ENCODE measurements at places on chromosomes 1 and 21.

DNA sequence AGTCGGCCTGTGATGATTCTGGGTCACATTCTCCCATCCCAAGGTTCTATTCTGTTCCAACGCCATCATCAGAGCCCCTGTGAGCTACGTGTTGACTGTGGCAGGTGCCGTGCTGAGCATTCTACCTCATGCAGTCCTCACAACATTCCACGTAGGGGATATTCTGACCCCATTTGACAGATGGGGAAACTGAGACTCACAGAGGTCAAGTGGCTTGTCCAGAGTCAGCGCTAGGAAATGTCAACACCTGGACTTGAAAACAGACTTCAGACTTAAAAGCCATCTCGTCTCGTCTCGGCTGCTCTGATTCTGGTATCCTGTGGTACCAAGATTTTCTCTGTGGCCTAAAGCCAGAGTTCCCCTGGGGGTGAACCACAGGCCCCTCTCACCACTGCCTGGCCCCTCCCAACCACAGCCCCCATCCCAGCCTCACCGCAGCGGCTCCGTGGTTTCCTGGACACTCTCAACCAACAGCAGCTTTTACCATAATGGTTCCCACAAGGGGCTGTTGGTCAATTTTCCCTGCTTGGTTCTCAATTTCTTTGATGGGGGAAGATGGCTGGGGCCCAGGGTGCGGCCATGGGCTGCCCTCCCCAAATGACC is 39.6 kb downstream of the SDC3 start:
- peak; percentile 27 for DNase-seq

DNA sequence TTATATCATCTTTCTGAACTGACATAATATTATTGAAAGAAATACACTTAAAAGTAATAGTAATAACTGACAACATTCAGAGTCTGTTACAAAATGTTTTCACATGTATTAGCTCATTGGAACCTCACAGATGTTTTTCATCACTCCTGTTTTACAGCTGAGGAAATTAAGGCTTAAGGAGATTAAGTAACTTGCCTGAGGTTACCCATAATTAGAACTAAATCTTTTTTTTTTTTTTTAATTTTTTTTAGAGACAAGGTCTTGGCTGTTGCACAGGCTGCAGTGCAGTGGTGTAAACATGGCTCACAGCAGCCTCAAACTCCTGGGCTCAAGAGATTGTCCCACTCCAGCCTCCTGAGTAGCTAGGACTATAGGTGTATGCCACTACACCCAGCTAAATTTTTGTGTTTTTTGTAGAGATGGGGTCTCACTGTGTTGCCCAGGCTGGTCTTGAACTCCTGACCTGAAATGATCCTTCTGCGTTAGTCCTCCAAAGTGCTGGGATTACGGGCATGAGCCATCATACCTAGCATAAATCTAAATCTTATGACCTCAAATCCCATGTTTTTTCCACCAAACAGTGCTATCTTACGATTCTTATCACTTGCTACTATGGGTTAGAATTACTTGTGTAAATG is 64.7 kb upstream of the MACF1 start:
- no peak for DNase-seq

DNA sequence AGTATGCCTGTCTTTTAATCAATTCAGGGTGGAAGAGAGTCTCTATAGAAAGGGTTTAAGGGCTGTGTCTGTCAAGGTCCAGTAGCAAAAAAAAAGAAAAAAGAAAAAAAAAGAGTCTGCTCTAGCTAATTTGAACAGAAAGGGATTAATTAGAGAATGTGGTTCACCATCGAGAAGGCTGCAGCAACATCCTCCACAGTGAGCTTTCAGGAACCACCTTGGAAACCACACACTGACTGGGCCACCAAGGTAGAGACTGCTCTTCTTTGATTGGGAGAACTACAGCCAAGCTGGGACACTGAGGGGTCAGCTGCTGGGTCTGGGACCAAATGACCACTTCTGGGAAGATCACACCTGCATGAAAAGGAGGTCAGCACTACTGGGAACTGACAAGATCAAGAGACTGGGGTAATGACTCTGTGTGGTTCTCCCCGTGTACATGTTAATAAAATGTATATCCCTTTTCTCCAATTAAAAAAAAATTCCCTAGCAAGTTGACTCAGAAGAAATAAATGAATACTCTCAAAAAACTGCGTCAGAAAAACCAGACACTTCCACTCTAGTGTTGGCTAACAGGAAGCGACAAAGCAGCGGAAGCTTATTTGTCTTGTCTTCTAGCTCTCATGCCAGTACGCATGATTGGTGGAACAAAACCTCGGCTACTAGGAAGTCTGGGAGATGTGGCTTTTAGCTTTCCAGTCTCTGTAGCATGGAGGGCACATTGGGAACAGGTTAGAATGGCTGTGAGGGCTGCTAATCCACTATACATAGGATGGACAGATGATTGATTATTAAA is 60.0 kb upstream of the IVNS1ABP start:
- DNase-seq = no peak

GRCh38 chr1:64878090-64878489 is 88.3 kb downstream of the JAK1 start:
- DNase-seq = no peak

DNA sequence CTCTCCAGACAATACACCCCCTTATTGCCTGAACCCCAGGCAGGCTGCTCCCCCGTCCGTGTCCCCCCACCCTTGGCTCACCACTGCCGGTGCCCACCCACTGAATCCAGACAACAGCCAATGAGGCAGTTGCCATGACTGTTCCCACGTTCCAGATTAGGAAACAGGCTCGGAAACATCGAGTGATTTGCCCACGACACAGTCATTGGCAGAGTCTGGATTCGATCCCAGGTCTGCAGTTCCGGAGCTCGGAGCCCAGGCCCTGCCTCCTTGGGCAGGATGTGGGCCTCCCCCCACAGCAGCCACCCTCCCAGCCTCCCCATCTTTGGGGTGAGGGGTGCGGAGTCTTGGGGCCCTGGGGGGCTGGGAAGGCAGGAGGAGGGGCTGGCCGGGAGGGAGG is 20.3 kb upstream of the CLSTN1 start:
- no peak for DNase-seq

GRCh38 chr1:197180252-197180878 is 33.9 kb upstream of the ASPM start:
- no peak for DNase-seq

DNA sequence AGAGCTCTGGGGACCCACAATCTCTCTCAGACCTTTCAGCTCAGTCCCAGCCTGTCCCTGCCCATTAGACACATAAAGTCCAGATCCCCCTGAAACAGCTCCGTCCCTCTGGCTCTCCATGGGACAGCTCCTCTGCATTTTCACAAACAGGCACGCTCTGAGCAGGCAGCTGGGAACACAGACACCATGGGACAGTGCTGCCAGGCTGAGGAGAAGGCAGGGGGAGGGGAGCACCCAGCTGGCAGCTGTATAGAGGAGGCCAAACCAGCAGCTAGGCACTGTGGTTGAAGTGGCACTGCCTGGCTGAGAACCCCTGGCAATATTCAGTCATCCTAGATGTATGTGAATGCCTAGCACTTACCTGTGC is 2.0 kb downstream of the TMEM63A start:
- no peak for DNase-seq

GRCh38 chr1:112761714-112762480 is 46.8 kb upstream of the PPM1J start:
- no peak for DNase-seq

DNA sequence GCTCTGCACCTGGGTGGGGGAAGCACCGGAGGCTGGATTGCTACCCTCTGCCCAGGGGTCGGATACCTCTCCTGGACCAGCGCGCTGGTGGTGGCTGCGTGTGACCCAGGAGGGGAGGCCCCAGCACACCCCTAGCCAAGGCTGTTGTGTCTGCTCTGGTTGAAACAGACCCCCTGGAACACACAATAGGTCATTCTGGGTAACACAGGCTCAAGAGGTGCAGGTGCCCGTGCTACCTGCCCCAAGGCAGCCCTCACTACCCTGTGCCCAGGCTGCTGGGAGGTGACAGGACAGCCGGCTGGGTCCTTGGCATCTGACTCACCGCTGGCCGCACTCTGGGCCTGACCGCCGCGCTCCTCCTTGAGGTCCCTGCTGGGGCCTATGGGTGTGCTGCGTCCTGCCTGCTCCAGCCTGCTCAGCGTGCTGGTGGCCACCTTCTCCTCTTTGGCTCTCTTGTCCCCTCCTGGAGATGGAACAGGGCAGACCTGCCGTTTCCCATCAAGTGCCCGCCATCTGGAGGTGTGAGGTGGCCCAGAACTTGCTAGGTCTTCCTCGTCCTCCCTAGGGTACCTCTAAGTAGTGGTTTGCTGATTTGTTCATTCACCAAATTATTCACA is 30.0 kb downstream of the ZBTB17 start:
- DNase-seq = no peak

DNA sequence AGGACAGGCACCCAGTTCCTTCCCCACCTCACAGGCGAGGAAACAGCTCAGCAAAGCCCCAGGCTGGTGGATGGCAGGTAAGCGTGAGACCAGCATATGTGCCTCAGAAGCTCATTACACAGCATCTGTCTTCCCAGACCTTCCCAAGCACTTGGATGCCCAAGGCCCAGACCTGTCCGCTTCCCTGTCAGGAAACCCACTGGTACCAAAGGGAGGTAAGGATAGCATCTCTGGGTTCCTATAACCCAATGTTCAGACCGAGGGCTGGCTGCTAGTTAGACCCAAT is 3.3 kb downstream of the POFUT2 start:
- DNase-seq = no peak

DNA sequence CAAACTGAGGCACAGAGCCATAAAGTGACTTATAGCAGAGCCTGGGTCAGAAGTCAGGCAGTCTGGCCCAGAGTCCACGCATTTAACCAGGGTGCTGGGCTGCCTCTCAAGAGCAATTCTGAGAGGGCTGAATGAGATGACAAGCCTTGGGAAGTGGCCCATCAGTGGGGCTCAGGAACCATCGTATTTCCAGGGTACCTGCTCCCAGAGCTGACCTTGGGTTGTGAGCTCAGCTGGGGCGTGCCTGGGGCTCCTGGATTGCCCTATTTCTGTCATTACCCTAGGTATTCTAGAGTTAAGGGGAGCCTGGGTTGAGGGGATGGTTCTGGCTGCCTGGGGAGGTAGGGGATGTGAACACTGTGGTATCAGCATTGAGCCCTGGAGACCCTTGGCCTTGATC is 49.4 kb downstream of the LGR6 start:
- no peak for DNase-seq

DNA sequence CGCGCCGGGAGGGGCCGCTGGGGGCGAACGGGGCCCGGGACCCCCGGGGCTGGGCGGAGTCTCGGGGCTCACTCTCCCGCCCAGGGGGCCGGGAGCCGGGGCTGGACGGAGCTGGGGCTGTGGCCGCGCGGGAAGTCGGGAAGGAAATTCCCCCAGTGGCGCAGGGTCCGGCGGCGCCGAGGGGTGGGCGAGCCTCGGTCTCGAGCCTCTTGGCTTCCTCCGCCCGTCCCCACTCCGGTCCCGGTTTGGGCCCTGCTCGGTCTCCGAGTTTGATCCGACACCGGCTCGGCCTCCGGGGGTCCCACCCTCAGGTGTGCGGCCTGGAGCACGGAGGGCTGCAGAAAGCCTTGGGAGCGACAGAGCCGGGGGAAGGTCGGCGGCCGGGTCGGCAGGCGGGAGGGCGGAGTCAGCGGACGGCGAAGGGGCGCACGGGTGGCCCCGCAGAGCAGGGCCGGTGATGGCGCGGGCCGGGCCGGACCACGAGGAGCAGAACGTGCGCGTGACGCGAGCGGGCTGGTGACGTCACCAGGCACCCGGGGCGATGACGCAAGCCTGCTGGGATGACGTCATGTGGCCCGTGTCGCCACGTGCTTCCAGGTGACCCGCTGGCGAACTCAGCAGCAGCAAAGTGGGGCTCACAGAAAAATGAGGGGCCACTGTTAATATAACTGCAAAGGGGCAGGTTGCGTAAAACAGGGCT is 610 bp upstream of the HES4 start:
- peak; percentile 71 for DNase-seq

- no peak for DNase-seq
Measured at GRCh38 chr1:23922321-23922943, 9.3 kb upstream of the CNR2 start.

DNA sequence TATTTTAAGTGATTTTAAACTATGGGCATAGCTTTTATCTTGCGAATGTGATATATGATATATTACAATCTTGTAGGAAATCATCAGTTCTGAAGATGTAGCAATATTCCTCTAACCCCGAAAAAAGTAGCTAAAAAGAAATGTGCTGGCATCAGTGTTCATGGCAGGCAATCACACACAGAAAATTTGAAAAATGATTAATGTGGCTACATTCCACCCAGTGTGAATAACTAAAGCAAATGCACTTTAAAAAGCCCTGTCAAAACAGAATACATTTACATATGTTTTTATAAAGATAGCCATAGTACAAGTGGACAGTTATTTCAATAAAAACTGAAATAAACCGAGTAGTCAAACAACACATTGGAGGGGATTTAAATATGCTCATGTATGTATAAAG is 260.2 kb downstream of the HHAT start:
- no peak for DNase-seq

DNA sequence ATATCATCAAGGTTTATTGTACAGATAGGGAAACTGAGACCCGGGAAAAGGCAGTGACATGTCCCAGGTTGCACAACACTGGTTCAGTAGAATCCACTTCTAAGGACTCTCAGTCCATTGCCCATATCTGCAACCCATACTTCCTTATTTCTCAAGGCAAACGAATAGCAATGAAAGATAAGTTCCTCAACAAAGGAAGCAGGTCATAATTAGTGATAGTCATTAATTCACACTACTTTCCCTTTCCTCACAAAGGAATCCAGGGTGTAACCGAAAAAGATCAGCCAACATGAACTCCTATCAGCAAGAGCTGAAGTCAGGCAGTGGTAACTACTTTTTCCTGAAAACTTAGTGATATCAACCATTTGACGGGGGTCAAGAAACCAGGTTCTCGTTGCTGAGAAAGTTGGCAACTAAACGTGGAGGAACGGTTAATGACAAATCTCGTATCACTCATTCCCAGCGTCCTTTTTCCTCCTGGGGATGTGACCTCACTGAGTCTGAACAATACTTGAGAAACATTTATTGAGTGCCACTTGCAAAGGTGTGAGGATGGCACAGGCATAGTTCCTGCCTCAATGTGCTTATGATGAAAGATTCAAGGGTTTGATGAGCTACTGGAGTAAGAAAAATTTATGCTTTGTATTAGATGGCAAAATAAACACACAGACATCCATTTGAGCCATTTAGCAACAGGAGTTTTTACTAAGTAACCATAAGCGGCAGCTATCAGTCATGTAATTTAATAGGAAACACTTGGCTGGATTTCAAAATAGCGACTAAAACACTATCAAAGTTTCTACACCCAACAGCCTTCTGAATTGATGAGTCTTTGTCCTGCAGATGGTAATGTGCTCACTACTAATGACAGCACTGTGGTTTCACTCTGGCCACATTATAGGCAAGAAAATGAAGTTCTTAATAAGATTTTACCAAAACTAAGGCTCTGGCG is 82.3 kb downstream of the PLPP3 start:
- DNase-seq = no peak

- DNase-seq = no peak
Measured at GRCh38 chr1:154406572-154406879, 1.4 kb downstream of the IL6R start.

GRCh38 chr21:18498431-18498830 is 94.8 kb upstream of the TMPRSS15 start:
- no peak for DNase-seq

- DNase-seq = no peak
Measured at GRCh38 chr1:225412803-225413351, 15.0 kb downstream of the LBR start.

- no peak for DNase-seq
Measured at GRCh38 chr1:30964706-30965105, 56.1 kb upstream of the SDC3 start.

Data from activated naive CD8-positive, alpha-beta T cell treated with anti-CD3 and anti-CD28 coated beads for 36 hours (primary cell).